ENCODE measurements at places on chromosomes 4 and X.
A peak's percentile ranks its signal among the peaks of the same experiment; 100 is the strongest.

DNA sequence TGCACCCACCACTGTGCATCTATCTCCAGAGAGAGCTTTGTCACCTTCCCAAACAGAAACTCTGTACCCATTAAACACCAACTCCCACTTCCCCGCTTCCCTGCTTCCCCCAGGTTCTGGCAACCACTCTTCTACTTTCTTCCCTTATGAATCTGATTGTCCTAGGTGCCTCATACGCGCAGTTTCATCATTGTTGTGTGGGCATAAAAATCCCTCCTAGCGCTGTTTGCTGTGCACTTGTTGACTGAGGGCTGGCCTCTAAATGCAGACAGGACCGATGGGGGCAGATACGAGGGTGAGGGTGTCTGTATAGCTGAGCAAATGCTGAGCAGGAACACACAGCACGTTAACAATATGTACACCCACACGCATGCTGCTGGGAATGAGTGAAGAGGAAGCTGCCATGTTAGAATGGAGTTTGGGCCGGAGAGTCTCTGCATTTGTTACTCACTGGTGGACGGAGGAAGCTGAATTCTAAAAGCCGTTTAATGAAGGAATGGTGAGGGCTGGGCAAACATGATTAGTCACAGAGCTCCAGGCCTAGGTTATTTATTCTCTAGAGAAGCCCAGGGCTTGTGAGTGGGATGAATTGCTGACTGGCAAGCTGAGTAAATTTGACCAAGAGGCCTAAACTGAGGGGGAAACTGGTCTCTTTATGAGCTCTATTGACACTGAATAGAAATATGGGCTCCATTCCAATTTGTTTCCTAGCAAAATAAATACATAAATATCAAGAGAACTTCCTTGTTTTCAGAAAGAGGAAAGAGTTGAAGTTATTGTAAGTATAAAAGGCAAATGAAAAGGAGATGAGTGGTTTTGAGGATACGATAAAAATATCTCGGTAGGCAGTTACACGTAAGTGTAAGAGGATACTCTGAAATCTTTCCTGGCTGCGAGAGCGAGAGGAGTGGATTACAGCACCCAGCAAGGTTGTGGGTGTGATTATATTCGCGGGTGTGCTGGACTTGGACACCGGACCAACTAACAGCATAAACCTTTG is 95.9 kb upstream of the RPS6KA3 start:
- peak; percentile 91 for DNase-seq

DNA sequence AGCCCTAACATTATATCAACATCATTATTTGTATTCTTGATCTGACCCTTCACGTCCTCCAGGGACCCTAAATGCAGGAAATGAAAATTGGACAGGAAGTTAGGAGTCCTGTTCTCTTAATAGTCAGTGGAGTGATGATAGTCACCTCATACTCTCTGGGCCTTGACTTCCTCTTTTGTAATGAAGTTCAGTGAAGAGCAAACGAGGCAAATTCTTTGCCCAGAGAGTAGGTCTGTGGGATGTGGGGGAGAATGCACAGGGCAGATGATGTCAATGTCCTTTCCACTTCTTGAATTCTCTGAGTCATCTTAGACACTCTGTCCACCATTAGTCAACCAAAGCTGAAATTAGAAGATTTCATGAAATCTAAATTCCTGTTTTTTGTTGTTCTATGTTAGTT is 17.1 kb upstream of the GPRIN3 start:
- no peak for DNase-seq

DNA sequence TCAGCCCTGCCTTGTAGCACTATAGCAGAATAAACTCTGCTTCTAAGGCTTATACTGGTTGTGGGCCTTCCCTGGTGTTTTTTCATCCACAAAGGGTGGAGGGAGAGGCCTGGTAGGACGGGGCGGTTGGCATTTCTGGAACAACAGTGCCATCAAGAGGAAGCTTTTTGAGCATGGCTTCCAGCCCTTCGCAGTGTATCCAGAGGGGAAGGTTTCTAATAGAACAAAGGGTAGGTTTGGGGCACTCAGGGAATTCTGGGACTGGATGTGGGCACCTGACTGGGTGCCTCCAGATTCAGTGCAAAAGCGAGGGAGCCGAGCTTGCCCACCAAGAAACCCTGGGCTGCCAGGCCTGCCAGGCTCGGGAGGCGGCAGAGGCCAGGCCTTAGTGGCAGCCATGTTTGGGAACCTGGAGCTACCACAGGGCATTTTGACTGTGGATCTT is 229.6 kb upstream of the AGTR2 start:
- peak; percentile 99 for DNase-seq

DNA sequence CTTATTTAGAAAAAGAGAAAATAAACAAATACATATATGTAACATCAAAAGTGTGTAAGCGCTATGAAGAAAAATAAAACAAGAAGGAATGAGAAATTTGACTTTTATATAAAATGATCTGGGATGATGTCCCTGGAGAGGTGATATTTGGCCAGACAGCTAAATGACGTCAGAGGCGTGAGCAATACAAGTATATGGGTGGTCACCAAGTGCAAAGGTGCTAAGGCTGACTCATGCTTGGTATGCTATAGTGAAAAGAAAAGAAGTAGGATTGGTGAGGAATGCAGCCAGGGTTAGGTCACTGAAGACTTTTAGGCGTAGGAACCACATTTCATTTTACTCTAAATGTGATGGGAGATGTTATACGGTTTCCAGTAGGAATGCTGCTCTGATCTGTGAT is 1049.1 kb upstream of the TENM3 start:
- no peak for DNase-seq

DNA sequence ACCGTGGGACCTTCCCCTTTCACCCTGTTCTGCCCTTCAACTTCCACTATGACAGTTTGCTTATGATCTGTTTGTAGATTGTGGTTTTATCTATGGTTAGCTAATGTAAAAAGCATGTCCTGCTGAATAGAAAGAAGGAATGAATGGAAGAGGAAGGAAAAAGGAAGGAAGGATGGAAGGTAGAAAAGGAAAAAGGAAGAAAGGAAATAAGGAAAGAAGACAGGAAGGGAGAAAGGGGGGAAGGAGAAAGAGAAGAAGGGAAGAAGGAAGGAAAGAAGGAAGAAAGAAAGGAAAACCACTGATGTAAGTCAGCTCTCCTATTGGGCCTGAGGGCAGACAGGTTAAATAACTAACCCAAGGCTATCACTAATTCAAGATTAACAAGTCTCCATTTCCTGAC is 319.1 kb upstream of the KLF3 start:
- no peak for DNase-seq

- DNase-seq: no peak
Measured at GRCh38 chrX:155998116-155998515, 620 bp downstream of the IL9R start.

GRCh38 chrX:148741441-148741840 is 241.0 kb downstream of the AFF2 start:
- no peak for DNase-seq

DNA sequence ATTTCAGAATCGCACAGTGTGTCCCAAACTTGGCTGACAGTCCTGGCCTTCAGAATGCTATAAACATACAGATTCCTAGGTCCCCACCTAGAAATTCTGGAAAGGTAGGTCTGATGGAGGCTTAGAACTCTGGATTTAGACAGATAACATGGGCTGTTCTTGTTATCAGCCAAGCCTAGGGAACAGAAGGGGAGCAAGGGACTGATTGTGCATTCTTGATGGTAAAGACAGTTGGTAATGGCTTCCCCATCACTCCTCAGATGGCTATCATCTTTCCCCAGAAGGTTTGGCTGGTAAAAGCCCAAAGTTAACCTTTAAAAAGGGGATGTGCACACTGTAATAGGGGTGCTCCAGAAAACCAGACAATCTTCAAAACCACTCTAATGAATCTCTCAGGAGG is 35.7 kb downstream of the DIPK2B start:
- DNase-seq: no peak

- DNase-seq: no peak
Measured at GRCh38 chr4:81694176-81694913, 222.6 kb upstream of the RASGEF1B start.

DNA sequence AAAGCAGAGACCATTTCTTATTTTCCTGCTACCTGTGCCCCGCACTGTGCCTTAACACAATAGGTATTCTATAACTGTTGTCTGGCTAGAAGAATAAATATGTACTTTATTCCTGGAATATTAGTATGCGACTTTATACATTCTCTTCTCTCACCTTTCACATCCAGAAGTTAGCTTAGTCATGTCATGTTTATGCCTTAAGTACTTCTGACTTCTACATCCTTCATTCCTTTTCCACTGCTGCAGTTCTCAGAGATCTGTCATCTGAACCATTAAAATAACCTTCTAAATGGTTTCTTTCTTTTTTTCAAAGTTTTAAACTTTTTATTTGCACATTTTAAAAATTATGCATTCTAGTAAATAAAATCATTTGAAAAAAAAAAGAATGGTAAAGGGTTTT is 34.4 kb downstream of the KIF4A start:
- no peak for DNase-seq

DNA sequence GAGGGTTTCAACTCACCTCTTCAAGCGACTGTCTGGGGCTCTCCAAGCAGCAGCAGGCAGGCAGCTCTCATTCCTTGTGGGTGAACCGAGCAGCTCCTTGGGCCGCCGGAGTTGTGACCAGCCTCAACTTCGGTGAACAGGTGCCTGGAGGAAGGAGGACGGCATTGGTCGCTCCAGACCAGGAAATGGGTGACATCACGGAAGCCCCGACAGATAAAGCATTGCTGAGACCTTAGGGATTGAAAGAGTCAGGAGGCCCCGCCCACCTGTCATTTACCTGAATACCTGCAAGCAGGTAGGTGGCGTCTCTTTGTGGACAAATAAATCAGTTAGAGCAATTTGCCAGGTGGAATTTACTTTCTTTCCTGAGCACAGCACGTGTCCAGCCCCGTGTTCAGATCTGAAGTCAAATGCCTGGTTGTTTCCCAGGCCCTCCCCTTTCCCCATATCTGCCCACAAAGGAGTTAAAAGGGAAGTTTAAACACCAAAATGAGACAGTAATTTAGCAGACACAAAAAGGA is at the start of gene LNX1:
Gene LNX1 (minus strand): TSS at position 115 of the 521 bp plus-strand sequence. CDS start 17,484 bp downstream, outside the sequence.
- peak; percentile 88 for DNase-seq

- no peak for DNase-seq
Measured at GRCh38 chrX:57329008-57329407, 42.5 kb downstream of the FAAH2 start.

DNA sequence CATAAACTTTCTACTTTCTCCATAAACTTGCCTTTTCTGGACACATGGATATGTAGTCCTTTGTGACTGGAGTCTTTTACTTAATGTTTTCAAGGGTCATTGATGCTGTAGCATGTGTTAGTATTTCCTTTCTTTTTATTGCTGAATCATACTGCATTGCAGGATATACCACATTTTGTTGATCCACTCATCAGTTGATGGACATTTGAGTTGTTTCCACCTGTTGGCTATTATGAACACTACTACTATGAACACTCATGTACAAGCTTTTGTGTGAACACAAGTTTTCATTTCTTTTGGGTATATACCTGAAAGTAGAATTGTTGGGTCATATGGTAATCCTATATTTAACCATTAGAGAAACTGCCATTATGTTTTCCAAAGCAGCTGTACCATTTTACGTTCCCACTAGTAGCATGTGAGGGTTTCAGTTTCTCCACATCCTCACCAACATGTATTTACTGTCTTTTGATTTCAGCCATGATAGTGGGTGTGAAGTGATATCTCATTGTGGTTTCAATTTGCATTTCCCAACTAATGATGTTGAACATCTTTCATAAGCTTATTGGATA is 26.3 kb upstream of the GPM6B start:
- no peak for DNase-seq

- DNase-seq: no peak
Measured at GRCh38 chrX:41732260-41732659, 8.3 kb downstream of the GPR82 start.

DNA sequence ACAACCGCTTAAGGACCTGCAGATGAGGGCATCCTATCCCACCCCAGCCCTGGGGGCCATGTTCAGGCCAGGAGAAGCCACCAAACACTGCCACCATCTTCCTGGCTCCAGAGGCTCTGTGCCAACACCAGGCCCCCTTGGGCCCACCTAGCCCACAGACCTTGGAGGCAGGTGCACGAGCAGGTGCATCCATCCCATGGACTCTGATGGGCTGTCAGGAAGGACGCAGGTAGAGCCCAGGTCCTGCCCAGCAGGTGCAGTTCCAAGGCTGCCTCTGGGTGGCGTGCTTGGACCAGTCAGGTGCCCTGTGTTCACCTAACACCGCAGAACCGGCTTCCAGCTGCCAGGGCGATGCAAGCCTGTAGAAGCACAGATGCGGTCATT is 22.8 kb upstream of the PDE6B start:
- DNase-seq: peak; percentile 64

DNA sequence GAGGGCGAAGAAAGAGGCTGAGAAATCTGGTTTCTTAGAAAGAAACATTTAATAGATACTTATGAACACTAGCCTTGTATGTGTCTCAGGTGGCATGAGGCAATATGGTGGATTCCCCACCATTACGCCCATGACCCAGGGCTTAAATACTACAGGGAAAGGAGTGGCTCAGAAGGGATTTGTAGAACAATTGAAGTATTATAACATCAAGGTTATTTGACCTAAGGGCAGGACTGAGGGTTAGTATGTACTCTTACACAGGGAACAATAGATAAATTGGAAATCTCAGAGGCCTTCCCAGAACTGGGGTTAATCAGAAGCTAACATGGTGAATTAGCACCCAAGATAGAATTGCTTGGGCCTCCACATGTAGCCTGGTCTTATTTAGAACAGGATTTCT is 11.0 kb upstream of the USP46 start:
- DNase-seq: no peak

GRCh38 chr4:47451657-47452056 is 11.8 kb downstream of the COMMD8 start:
- DNase-seq: no peak

DNA sequence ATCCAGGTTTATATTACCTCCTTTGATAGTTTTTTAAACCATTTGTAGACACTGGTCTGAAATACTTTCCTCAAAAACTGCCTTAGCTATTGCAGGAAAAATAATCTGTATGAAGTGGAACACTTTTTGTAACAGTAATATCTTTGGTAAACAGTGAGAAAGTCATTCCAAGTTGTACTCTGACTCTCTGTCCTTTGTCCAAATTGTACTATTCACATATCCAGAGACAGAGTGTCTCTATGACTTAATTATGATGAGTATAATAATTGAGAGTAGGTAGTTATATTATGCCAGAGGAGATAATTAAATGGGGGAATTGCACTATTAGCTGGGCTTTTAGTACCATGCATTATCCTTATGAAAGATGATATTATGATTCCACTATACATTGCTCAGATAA is 112.6 kb upstream of the LCORL start:
- no peak for DNase-seq

GRCh38 chr4:43816116-43816515 is 632.5 kb downstream of the KCTD8 start:
- DNase-seq: no peak

DNA sequence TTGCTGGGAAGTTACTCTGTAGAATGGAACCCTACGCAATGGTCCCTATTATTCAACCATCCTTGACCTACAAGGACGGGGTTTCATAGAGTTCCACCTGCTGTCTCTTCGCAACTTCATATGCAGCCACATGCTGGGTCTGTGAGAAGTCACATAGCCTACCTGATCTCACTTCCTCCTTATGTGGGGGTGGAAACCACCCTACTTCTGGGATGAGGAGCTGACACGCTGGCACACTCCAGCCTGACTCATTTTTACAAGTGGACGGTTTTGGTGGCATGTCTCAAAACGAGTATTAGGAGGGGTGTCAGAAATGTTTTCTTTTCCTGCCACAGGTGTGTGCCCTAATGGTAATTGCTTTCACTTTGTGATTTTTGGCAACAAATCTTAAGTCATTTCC is 36.8 kb upstream of the ARSD start:
- DNase-seq: no peak

- no peak for DNase-seq
Measured at GRCh38 chrX:119417842-119418241, 18.7 kb downstream of the SLC25A43 start.

GRCh38 chr4:27245216-27245615 is 384.6 kb downstream of the STIM2 start:
- DNase-seq: no peak
